Activated CD4-positive, alpha-beta T cell treated with anti-CD3 and anti-CD28 coated beads, Interleukin-2, amount 50 U/mL, for 1 hour (primary cell): ENCODE measurements at places on chromosomes 7 and 10.

DNA sequence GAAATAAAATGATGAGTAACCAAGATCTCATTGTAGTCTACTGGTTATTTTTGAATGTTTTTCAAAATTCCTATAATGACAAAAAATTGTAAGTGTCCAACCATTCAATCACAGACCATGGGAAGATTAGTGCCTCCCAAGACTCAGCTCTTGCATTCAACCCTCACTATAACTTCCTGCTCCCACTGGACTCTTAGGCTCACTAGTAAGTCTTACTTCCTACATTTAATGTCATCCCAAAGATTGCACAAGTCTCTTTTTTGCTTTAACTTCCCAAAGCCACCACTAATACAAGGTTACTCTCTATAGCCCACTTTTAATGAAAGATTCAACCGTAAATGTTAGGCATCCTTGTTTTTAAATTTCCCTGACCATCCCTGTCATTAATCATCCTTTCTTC lies 111.9 kb upstream of the NRBF2 start:
- DNase-seq = no peak

DNA sequence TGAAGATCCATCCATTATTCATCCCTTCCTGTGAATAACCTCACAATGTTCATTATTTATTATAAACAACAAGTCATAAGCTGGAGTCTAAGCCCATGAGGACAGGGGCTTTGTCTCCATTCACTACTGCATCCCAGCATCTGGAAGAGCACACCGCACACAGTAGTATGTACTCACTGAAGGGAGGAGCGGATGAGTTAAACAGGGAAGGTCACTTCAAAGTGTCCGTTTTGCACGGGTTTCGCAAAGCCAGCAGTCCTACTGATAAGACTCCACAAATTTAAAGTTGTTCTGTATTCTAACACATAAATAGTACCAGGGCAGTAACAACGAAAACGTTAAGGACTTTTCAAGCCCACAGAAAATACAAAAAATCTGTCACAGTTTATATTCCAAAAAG lies 167.9 kb downstream of the PARD3 start:
- DNase-seq = no peak

- DNase-seq = no peak
These were observed 79.9 kb downstream of the ZMIZ1 start for GRCh38 chr10:79148452-79149344.

- DNase-seq = no peak
These were observed 43.2 kb downstream of the SRRM3 start for GRCh38 chr7:76244781-76245391.
